HT-29 (cell line): ENCODE measurements at places on chromosomes 11 and 22. TPM values are rescaled to one million over a fixed set of nuclear protein-coding genes. Genes with fewer than 3 reads are reported as not detected.

MS4A2 gene
- not detected in 2 replicates for total RNA-seq

ZNF280B gene
- total RNA-seq = 0.10 TPM in 1 of 2 replicates, not detected in the other

SAA4 gene
- not detected in 2 replicates for total RNA-seq

KRTAP5-8 gene
- not detected in 2 replicates for total RNA-seq

GALR3 gene
- not detected in 2 replicates for total RNA-seq

TEX12 gene
- not detected in 2 replicates for total RNA-seq

SEPTIN3 gene
- 0.03 TPM in 1 of 2 replicates, not detected in the other for total RNA-seq

OR6T1 gene
- total RNA-seq = not detected in 2 replicates

SPI1 gene
- not detected in 2 replicates for total RNA-seq

CRYBB3 gene
- total RNA-seq = 0.46 TPM in 1 of 2 replicates, not detected in the other

SLC25A45 gene
- 5.8 and 8.8 TPM in 2 replicates for total RNA-seq

CEP57 gene
- 24.8 and 26.0 TPM in 2 replicates for total RNA-seq

OR5F1 gene
- not detected in 2 replicates for total RNA-seq

OR56A4 gene
- not detected in 2 replicates for total RNA-seq

KDELR3 gene
- 20.0 and 31.4 TPM in 2 replicates for total RNA-seq

BTG4 gene
- total RNA-seq = not detected in 2 replicates

NPAT gene
- 6.9 and 8.2 TPM in 2 replicates for total RNA-seq

MADD gene
- 44.0 and 46.2 TPM in 2 replicates for total RNA-seq

RIMBP3B gene
- not detected in 2 replicates for total RNA-seq

GAS2L1 gene
- total RNA-seq = 23.7 and 25.2 TPM in 2 replicates

CHRM1 gene
- 0.18 TPM in 1 of 2 replicates, not detected in the other for total RNA-seq

OTOG gene
- not detected in 2 replicates for total RNA-seq

PGA5 gene
- total RNA-seq = not detected in 2 replicates

TSSK2 gene
- not detected in 2 replicates for total RNA-seq

ARHGEF12 gene
- total RNA-seq = 44.7 and 45.1 TPM in 2 replicates

SCGB1A1 gene
- not detected in 2 replicates for total RNA-seq

LUZP2 gene
- not detected in 2 replicates for total RNA-seq

OR52I1 gene
- not detected in 2 replicates for total RNA-seq

YPEL4 gene
- total RNA-seq = not detected in 2 replicates

APOL5 gene
- not detected in 2 replicates for total RNA-seq

FXYD6 gene
- not detected in 2 replicates for total RNA-seq

ANGPTL5 gene
- not detected in 2 replicates for total RNA-seq

C22orf31 gene
- not detected in 2 replicates for total RNA-seq

ST14 gene
- 543 and 609 TPM in 2 replicates for total RNA-seq

SDHD gene
- total RNA-seq = 144 and 195 TPM in 2 replicates

AQP11 gene
- total RNA-seq = 3.5 and 7.5 TPM in 2 replicates

APOL3 gene
- 0.70 and 1.7 TPM in 2 replicates for total RNA-seq

MRGPRE gene
- 0.36 TPM in 1 of 2 replicates, not detected in the other for total RNA-seq

RAB39A gene
- not detected in 2 replicates for total RNA-seq

MCHR1 gene
- not detected in 2 replicates for total RNA-seq

KRTAP5-9 gene
- total RNA-seq = not detected in 2 replicates
